ENCODE measurements at places on chromosomes 12 and 14.

- DNase-seq = no peak
Measured at GRCh38 chr14:102248121-102248520, 56.8 kb downstream of the MOK start.

DNA sequence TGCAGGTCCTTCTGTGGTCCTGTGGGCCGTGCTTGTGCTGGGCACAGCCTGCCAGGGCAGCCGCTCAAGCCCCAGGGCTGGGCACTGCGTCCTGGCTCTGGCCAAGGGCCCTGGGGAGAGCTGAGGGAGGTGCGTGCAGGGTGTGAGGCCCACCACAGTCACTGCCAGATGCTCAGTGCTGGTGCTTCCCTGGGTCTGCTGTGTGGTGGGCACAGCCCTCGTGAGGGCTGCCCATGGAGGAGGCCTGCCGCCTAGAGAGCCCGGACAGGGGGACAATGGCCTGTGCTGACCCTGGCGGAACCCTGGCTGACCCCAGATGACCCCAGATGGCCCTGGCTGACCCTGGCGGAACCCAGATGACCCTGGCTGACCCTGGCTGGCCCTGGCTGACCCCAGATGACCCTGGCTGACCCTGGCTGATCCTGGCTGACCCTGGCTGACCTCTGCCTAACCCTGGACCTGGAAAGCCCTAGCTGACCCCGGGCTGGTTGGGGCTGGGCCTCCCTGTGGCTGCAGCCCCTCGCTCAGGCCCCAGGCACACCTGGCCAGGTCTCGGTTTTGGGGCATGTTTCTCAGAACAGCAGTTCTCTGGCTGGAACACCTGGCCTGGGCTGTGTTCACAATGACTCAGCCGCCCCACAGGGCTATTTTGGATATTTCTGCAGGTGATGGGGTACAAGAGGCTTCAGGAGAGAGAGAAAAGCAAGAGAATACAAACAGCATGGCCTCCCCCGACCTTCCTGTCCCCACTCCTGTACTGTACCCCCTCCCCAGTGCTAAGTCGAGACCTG is 55.4 kb downstream of the TMEM121 start:
- DNase-seq = no peak

- DNase-seq = peak; percentile 62
Measured at GRCh38 chr12:56001487-56002100, 4.5 kb downstream of the SUOX start.

GRCh38 chr14:29724991-29725390 is 202.7 kb downstream of the PRKD1 start:
- DNase-seq = no peak

DNA sequence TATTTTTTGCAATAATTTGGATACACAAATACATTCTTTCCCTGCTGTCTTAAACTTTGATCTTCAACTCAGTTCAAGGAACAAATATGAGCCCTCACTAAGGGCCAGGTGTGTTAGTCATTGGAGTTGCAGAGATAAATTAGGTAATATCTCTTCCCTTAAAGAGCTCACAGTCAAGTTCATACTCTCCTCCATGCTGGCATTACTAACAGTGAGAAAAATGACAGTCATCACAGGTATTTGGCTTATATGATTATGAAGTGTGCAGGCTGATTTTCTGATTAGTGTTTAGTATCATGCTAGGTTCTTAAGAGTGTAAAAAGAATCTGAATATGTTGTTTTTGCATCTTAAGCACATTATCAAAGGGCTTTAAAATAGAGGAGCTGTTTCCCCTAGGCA is 594.7 kb downstream of the CCER1 start:
- DNase-seq = no peak

GRCh38 chr12:111715279-111715678 is 29.4 kb downstream of the ACAD10 start:
- DNase-seq = peak; percentile 4

DNA sequence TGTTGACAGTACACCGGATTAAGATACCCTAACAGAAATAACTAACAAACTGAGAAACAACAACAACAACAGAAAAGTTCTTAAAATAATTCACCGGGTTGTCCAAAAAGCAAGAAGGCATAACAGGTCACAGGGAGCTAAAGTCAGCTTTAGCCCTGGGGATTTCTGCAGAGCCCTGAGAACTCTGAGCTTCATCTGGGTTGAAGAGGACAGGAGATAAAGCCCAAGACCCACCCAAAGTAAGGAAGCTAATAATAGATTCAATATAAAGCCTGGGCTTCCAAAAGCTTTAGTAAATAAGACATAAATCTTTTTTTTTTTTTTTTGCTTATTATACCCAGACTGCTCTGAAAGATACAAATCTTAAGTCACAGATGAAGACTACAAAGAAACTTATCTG is 44.1 kb upstream of the MTERF2 start:
- DNase-seq = no peak

DNA sequence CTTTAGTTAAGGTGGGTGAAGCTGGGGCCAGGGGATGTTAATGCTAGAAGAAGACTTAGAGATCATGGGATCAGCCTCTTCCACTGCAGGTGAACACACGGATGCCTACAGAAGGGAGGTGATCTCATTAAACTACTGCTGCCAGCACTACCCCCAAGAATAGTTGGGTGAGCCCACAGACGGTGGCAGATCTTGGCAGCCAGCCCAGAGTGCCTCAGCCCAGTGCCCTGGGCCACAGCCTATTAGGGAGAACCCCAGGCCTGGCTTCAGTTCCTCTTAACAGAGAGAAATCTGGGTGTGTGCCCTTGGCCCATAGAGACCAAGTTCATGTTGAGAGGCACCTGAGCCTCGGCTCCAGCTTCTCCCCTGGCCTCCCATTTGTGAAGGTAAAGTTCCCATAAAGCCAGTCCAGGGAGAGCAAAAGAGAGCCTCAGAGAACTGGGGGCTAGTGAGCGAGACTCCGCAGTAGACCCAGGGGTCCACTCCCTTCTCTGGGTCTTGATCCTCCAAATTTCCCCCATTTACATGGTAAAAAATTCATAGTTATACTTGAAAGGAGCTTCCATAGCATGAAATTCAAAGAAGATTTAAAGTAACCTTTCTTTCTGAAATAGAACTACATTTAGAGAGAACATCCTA is 125.0 kb upstream of the CCND2 start:
- DNase-seq = no peak

DNA sequence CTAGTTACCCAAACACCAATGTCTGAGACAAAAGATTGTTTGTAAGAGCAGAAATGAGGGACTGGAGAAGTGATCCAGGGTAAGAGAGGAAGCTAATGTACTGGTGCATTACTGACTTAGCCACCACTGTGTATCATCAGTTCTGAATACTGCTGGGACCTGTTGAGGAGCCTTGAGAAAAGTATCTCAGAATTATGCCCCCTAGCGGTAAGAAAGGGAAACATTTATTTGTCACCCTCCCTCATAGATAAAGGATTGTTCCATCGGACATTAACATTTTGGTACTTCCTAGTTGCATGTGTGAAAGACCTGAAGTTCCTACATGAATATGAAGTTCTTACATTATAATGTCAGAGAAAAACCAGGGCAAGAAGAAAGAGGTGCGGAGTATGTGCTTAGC is 612.5 kb downstream of the FSCB start:
- DNase-seq = no peak

DNA sequence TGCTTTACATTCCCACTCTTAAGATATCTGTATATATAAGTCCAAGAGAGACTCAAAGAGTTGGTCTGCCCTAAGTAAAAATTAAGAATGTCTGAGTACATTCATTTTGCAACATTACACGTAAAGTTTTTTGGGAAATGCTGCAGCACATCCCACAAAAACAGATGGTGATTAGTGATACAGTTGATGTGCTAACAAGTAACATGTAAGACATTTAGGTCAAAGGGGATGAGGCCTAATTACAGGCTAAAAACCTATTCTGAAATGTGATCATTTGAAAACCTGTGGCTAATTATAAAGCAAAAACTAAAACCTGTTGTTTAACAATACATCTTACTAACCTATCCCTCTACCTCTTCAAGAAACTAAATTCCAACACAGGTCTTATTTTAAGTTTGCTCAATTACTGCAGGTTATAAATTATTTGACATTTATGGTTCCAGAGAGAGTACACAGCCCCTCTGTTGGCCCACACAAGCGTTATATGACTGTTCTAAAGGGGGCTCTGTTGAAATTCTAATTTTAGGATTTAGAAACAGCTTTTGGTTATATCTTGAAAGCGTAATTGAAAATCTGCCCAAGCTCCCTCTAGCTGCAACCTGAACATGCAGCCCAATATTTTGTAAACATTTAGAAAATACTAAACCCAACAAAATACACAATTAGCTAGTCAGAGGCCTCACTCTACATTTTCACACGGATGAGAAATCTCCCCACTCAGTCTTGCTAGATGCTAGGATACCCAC is 42.9 kb downstream of the BRAP start:
- DNase-seq = no peak

GRCh38 chr12:103401421-103401820 is 94.3 kb downstream of the C12orf42 start:
- peak; percentile 35 for DNase-seq

DNA sequence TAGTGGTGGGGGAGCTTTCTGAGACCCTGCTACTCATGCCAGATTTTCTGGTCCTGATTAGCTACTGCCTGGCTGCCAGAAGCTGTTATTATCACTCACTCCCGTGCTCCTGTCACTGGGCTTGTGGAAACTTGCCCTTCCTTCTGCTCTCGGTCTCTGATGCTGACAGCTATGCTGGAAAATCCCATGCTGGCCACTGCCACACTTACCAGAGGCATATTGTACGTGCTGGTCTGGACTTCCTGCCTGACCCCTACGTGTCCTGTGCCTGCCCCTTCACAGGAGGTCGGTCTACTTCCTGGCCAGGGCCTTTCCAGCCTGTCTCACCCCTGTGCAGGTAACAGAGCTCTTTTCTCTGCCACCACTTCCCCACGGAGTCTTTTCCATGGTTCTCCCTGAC is 149.4 kb upstream of the PLEKHG7 start:
- no peak for DNase-seq

DNA sequence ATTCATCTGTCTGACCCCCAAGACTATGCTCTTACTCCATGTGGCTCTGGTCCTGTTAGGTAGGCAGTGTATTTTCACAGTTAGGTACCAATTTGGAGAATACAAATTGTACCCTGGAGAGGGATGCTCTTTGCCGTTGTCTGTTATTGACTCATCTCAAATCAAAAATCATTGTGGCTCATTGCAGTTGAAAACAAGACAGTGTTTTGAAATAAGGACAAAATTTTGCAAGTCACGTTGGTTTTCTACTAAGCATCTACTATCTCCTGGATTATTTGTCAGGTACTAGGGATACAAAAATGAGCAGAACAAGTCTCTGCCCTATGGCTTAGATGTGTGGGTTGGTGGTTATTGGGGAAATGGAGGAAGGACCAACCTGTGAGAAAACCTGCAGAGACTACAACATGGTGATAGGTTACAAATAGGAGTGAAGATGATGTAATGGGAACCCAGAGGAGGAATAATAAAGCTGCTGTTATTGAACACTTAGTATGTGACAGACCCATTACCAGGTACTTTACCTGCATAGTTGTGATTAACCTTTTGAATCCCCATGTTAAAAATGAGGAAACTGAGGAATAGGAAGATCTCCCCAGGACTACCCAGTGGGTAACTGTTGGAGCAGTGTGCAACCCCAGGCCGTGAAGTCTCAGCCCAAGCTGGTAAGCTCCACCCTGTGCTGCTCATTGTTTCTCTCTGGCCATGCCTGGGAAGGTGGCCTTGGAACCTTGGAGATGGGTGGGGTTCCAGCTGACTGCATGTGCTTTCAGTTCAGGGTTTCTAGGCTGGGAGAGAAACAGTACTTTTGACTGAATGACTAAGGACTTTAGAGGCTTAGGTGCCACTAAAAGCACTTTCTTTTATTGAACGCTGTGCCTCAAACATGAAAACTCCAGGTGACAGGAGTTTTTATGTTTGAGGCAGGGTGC is 72.9 kb upstream of the SRSF5 start:
- peak; percentile 86 for DNase-seq

GRCh38 chr12:129870136-129870535 is 33.7 kb downstream of the TMEM132D start:
- no peak for DNase-seq

- peak; percentile 4 for DNase-seq
Measured at GRCh38 chr12:64065881-64066451, 156.1 kb downstream of the KICS2 start.

- DNase-seq = no peak
Measured at GRCh38 chr14:87810711-87811110, 182.3 kb downstream of the GALC start.

- DNase-seq = no peak
Measured at GRCh38 chr14:67962215-67962644, 142.7 kb downstream of the RAD51B start.

DNA sequence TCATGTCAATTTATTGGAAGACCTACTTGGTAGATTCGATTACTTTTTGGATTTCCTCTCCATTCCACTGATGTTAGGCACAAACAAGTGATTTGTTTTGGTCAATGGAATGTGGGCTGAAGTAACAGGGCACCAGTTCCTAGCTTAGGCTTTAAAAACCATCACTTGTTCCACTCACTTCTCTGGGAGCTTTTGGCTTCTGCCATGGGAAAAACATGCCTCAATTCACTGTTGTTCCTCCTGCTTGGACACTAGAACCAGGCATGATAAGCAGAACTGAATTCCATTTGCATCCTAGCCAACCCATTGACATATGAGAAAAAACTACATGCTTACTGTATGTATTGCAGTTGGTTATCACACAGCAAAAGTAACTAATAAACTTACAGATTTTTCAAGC is 47.8 kb downstream of the LLPH start:
- no peak for DNase-seq

- no peak for DNase-seq
Measured at GRCh38 chr12:47504775-47505446, 200.9 kb downstream of the RPAP3 start.

DNA sequence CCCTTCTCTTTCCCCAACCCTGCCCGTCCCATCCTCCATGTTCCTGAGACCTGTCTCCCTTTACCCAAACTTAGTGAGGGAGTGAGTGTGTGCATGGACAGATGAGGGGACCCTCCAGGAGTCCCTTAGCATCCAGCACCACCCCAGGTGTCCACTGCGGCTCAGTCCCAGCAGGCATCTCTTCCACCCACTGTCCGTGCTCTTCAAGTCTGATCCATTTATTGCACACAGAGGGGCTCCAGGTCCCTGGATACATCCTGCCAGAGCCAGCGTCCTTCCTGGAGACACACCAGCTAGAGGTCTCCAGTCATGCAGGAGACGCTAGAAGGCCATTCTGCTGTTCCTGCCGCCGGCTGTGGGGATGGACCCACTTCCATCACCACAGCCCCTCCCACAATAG is 239.2 kb downstream of the ADGRD1 start:
- DNase-seq = no peak

DNA sequence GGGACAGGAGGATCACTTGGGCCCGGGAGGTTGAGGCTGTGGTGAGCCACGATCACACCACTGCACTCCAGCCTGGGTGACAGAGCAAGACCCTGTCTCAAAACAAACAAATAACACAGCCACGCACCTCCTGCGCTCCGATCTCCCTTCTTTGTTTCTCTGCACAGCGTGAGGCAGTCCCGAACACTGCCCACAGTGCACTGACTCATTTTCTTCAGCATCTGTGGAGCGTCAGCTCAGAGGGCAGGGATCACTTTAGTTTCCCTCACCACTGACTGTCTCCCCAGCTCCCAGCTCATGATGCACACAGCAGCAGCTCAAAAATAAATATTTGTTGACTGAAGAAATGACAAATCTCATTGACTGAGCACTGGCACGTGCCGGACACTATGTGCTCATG is 883 bp upstream of the MYL2 start:
- DNase-seq = no peak

- DNase-seq = no peak
Measured at GRCh38 chr12:20434996-20435395, 66.7 kb downstream of the PDE3A start.
